ENCODE measurements at places on chromosomes 7 and 10.

GRCh38 chr7:131547589-131547988 lies 8.8 kb downstream of the PODXL start:
- no peak for DNase-seq

- DNase-seq = no peak
These were observed 223.7 kb downstream of the BUB3 start for GRCh38 chr10:123377883-123378282.

GRCh38 chr10:100696477-100696901 lies 48.9 kb upstream of the PAX2 start:
- no peak for DNase-seq

- DNase-seq = no peak
These were observed 163.5 kb downstream of the SH3PXD2A start for GRCh38 chr10:103691723-103692435.

GRCh38 chr7:37425498-37425897 lies 23.2 kb downstream of the ELMO1 start:
- no peak for DNase-seq

- no peak for DNase-seq
These were observed 15.8 kb downstream of the ADAP1 start for GRCh38 chr7:938546-939185.
